Activated naive CD8-positive, alpha-beta T cell treated with anti-CD3 and anti-CD28 coated beads for 36 hours (primary cell): ENCODE measurements at places on chromosomes 1 and 21.

- no peak for DNase-seq
Observed at GRCh38 chr1:244965185-244966030, 101.1 kb upstream of the HNRNPU start.

DNA sequence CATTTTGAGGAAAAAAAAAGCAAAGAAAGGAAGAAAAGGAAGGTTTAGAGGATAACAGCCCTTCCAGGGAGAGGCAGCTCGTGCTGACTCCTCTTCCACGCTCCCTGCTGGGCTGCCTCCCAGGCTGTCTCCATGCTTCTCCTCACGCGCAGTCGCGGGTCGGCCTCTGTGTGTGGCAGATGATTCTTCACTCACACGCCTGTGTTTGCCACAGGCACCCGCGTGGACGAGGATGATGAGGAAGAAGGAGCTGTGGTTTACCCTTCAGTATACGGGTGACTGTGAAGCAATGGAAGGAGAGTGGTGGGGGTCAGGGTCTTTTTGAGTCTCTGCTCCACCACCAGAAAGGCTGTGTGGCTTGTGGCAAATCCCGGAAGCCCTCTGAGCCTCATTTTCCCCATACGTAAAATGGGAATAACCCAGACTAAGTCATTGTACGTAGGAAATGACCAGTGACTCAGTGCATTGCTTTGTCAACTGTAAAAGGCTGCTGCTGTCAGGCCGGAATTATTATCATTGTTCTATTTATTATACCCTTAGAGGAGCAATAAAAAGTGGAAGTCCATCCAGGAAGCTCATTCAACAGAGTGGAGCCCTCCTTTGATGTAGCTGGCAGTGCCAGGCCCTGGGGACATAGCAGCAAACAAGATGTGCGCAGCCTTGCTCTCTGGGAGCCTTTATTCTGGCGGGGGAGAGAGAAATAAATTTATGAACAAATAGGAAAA lies 11.9 kb upstream of the SH2D2A start:
- no peak for DNase-seq

DNA sequence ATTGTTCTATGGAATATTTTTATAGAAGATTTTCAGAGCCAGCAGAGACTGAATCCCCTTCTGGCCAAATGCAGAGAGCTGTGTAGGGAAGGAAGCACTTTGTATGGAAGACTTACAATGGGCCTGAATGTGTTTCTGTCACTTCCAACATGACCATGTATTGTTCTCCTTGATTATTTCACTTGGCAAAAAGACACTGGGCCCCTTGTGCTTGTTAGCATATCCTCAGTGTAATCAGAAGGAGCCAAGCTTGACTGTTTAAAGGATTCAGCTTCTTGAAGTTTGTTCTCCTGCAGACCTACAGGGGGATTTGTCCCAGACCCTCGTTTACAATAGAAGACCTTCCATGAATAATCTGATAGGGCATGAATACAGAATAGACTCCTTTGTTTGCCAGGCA lies 48.1 kb upstream of the UBE2U start:
- DNase-seq, result no peak

GRCh38 chr1:154802982-154803920 lies 66.8 kb downstream of the KCNN3 start:
- no peak for DNase-seq

GRCh38 chr21:38660333-38661196 lies 145.2 kb upstream of the ETS2 start:
- DNase-seq, result peak; percentile 18

GRCh38 chr1:244304156-244304555 lies 147.6 kb downstream of the ADSS2 start:
- DNase-seq, result no peak

DNA sequence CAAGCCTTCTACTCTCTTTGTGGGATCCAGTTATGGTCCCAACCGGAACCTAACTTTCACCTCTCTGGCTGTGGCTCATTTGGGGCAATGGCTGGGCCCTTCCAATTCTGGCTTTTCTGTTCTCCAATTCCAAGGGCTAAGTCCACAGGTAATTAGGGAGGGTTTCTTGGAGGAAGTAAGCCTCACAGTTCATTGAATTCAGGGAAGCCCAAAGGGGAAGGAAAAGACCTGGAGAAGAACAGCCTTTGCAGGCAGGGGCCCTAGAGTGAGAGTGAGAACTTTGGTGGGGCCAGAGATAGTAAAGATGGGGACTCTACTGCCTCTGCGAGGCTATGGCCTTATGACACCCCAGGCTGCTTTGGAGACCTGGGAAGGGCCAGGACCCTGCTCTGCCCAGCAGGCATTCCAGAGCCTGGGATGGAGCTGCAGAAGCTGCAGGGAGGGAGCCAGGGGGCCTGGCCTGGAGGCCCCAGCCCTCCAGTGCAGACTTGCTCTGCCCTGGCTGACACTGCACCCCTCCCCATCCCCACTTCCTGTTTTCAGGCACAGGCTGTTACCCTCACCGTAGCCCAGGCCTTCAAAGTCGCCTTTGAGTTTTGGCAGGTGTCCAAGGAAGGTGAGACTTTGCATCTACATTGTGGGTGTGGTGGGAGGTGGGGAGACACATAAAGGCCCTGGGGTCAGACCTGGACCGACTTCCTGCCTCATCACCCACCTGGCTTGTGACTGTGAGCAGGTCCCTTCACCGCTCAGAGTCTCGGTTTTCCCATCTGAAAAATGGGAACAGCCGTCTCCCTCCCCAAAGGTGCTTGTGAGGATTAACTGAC lies 18.9 kb downstream of the LDLRAP1 start:
- peak; percentile 80 for DNase-seq

DNA sequence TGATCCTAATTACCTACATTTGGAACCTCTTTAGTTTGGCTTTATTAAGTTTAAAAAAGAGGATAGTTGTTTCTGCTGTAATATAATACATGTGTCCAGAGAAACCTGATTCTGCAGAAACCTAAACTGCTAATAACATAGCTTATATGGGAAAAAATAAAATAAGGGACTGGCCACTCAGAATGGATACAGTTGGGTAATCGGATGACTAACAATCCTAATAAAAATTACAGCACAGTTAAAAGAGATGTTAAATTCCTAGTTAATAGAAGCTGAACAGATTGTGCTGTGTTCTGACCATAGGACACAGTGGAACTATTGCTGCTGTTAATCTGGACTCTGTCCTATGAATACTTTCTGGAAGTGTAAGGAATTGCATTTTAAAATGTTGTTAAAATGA lies 16.0 kb downstream of the ARV1 start:
- DNase-seq, result no peak
